ENCODE measurements at places on chromosomes 5 and 9.

GRCh38 chr5:151499501-151500035, 52.2 kb downstream of the SLC36A1 start:
- DNase-seq, result no peak

GRCh38 chr9:15389173-15389572, 33.5 kb upstream of the SNAPC3 start:
- DNase-seq, result no peak

- no peak for DNase-seq
Observed at GRCh38 chr5:1933364-1934055, 50.8 kb upstream of the IRX4 start.

DNA sequence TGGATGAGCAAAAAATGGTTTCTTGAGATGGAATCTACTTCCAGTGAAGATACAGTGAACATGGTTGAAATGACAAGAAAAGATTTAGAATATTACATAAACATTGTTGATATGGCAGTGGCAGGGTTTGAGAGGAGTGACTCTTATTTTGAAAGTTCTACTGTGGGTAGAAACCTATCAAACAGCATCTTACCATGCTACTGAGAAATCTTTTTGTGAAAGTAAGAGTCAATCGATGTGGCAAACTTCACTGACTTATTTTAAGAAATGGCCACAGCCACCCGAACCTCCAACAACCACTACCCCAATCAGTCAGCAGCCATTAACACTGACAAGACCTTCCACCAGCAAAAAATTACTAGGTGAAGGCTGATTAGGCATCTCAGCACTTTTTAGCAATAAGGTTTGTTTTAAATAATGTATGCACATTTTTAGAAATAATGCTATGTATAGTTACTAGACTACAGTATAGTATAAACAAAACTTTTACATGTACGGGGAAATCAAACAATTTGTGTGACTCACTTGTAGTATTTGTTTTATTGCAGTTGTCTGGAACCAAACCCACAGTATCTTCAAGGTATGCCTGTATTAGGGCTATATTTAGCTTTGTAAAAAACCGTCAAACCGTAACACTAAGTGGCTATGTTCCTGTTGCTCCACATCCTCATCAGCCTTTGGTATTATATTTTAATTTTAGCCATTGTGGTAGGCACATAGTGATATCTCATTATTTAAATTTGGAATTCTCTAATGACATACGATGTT, 30.6 kb upstream of the ADAMTS6 start:
- no peak for DNase-seq

DNA sequence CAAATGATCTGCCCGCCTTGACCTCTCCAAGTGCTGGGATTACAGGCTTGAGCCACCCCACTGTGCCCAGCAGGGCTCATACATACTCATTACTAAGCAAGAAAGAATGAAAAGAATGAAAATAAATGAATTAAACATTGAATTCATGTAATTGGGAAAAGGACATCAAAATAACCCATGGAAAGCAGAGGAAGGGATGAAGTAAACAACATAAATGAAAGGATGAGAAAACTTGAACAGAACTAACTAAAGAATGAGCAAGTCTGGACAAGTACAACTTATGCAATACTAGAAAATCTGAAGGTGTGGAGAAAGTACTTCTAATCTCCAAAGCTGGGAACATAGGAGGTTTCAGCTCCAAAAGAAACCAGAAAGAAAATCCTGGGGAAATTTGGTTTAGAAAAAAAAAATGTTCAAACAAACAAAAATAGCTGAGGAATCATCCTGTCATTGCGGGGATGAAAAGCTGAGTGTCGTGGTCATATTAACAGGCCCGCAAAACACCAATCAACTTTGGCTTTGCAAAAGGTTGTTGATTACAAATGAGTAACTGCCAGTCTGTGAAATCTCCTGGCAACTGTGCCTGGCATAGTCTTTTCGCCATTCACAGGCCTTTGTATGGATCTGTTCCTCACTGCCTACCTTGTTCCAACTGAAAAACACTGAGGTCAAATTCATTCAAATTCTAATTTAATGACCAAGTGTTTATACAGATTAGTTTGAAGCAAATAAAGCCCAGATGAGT, 2.3 kb upstream of the AK3 start:
- no peak for DNase-seq
